Fibroblast of lung (primary cell): ENCODE measurements at places on chromosomes 12 and 14. TPM values are rescaled to one million over a fixed set of nuclear protein-coding genes. Genes with fewer than 3 reads are reported as not detected.

KCNH3 gene
- 0.05 and 0.09 TPM in 2 replicates for polyA plus RNA-seq

CACNB3 gene
- 40.6 and 46.2 TPM in 2 replicates for polyA plus RNA-seq

SLC35F4 gene
- polyA plus RNA-seq, result not detected in 2 replicates

PAPLN gene
- 1.3 and 1.4 TPM in 2 replicates for polyA plus RNA-seq

CAND1 gene
- polyA plus RNA-seq, result 71.0 and 133 TPM in 2 replicates

KRT72 gene
- polyA plus RNA-seq, result not detected in 2 replicates

CLEC2B gene
- polyA plus RNA-seq, result 9.3 and 9.7 TPM in 2 replicates

KRT77 gene
- polyA plus RNA-seq, result not detected in 2 replicates

SLC15A5 gene
- not detected in 2 replicates for polyA plus RNA-seq

AVPR1A gene
- not detected in 2 replicates for polyA plus RNA-seq

LGR5 gene
- polyA plus RNA-seq, result not detected in 2 replicates

KIF5A gene
- polyA plus RNA-seq, result 0.53 and 0.89 TPM in 2 replicates

ESRRB gene
- polyA plus RNA-seq, result 0.03 TPM in 1 of 2 replicates, not detected in the other

RFX4 gene
- polyA plus RNA-seq, result not detected in 2 replicates

THAP2 gene
- 1.5 and 2.3 TPM in 2 replicates for polyA plus RNA-seq

CD4 gene
- 50.8 and 152 TPM in 2 replicates for polyA plus RNA-seq

TMEM30B gene
- polyA plus RNA-seq, result 0.22 and 0.52 TPM in 2 replicates

GAPDH gene
- 8,983 and 11,838 TPM in 2 replicates for polyA plus RNA-seq

GALNT16 gene
- 8.1 and 27.7 TPM in 2 replicates for polyA plus RNA-seq

GLS2 gene
- polyA plus RNA-seq, result 0.03 and 0.08 TPM in 2 replicates

KRT85 gene
- polyA plus RNA-seq, result not detected in 2 replicates

DNAL1 gene
- polyA plus RNA-seq, result 9.0 and 11.3 TPM in 2 replicates

MSI1 gene
- polyA plus RNA-seq, result not detected in 2 replicates

BATF gene
- 0.21 TPM in 1 of 2 replicates, not detected in the other for polyA plus RNA-seq

ACRBP gene
- polyA plus RNA-seq, result 0.50 and 0.72 TPM in 2 replicates

HPD gene
- polyA plus RNA-seq, result 0.36 and 0.55 TPM in 2 replicates

DAO gene
- polyA plus RNA-seq, result not detected in 2 replicates

TPH2 gene
- 0.03 TPM in 1 of 2 replicates, not detected in the other for polyA plus RNA-seq

NRDE2 gene
- 6.3 and 7.0 TPM in 2 replicates for polyA plus RNA-seq

SLCO1A2 gene
- not detected in 2 replicates for polyA plus RNA-seq

GPR84 gene
- polyA plus RNA-seq, result 0.03 TPM in 1 of 2 replicates, not detected in the other

CCDC38 gene
- 0.05 TPM in 1 of 2 replicates, not detected in the other for polyA plus RNA-seq

LMNTD1 gene
- polyA plus RNA-seq, result 0.18 TPM in 1 of 2 replicates, not detected in the other

GPR68 gene
- polyA plus RNA-seq, result 0.37 and 1.3 TPM in 2 replicates

ADCK1 gene
- polyA plus RNA-seq, result 4.8 and 5.4 TPM in 2 replicates

SDR9C7 gene
- not detected in 2 replicates for polyA plus RNA-seq

CLEC6A gene
- not detected in 2 replicates for polyA plus RNA-seq

HOXC4 gene
- 0.17 and 0.98 TPM in 2 replicates for polyA plus RNA-seq

LRP1 gene
- 92.2 and 96.9 TPM in 2 replicates for polyA plus RNA-seq

DNAI7 gene
- polyA plus RNA-seq, result 0.14 and 0.23 TPM in 2 replicates

CCDC196 gene
- polyA plus RNA-seq, result not detected in 2 replicates

GALNT8 gene
- polyA plus RNA-seq, result not detected in 2 replicates

TDP1 gene
- polyA plus RNA-seq, result 11.7 and 22.8 TPM in 2 replicates

TAS2R50 gene
- polyA plus RNA-seq, result not detected in 2 replicates

MTERF2 gene
- 3.9 and 6.3 TPM in 2 replicates for polyA plus RNA-seq

GON7 gene
- 13.1 and 14.4 TPM in 2 replicates for polyA plus RNA-seq

EXOC3L4 gene
- polyA plus RNA-seq, result 0.18 and 0.39 TPM in 2 replicates

CCDC197 gene
- polyA plus RNA-seq, result not detected in 2 replicates

PSMD9 gene
- 77.7 and 98.1 TPM in 2 replicates for polyA plus RNA-seq
